ENCODE measurements at places on chromosomes 6 and 20.
A peak's percentile ranks its signal among the peaks of the same experiment; 100 is the strongest.

GRCh38 chr20:57618764-57619050 is 1.5 kb downstream of the ZBP1 start:
- DNase-seq, result no peak

DNA sequence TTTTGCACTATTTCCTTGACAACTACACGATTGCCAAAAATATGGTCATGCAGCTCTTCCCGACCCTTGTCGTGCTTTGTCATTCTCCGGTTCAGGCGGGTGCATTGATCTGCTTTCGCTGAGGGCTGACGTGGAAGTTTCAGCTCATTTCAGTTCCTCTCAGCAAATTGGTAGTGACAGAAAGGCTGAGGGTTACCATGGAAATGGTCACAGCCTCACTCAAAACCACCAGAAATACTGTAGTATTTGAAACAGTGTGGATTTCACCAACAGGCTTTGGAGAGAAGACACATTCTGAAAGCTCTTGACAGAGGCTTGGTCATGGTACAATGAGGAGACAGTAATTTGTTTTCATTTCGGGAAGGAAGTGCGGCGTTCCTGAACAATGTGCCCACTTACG is 99.7 kb upstream of the EXOC2 start:
- DNase-seq, result no peak

GRCh38 chr20:3222635-3223600 is 13.6 kb downstream of the ITPA start:
- DNase-seq, result no peak

DNA sequence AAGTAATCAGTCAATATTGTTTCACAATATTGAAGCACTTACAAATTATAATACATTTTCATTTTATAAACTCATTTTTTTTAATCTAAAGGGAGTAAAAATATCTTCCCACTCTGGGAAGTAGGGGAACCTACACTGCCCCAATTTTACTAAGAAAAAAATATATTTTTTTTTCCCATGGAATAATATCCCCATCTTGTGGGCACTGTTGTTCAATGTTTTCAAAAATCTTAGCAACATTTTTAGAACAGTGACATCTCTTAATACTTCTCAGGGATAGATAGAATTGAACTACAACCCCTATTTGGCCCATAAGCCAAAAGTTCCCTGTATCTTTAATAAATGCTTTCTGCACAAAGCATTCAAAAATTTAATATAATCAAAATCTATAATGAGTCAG is 42.9 kb downstream of the ARHGAP18 start:
- DNase-seq, result no peak

DNA sequence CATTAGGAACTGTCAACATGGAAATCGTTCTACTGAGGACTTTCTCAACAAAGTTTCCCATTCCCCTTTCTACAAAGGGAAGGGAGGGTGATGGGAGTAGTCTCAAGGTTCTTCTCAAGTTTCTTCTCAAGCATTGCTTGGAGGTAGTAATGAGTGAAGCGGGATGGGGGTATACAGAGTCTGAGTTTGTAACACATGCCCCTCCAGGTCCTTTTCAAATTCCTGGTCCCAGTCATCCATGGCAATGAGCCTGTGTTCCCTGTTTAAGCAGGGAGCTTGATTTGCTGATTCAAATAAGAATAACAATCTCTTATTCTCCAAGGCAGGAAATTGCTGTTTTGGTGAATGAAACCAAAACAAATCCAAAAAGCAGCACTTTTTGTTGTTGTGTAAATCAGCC is 45.5 kb downstream of the MYLK4 start:
- DNase-seq, result no peak

- no peak for DNase-seq
Measured at GRCh38 chr6:138238368-138238767, 20.1 kb upstream of the PBOV1 start.

GRCh38 chr6:11315743-11316437 is 83.4 kb upstream of the NEDD9 start:
- no peak for DNase-seq

- DNase-seq, result no peak
Measured at GRCh38 chr20:36569847-36570429, 3.5 kb upstream of the TGIF2 start.

DNA sequence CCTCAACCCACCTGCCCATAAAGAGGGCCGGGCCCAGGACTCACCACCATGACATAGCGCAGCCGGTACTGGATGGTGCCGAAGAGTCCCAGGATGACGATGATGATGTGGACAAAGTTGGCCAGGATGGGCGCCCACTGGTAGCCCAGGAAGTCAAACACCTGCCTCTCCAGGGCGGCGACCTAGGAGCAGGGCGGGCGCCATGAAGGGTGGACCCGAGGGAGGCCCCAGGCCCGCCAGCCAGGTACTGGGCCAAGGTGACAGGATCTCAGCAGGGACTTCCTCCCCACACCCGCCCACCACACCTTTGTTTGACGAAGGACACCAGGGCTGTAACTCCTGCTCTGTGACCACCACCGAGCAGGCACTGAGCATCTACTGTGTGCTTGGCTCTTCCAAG is 4.4 kb downstream of the NKAIN4 start:
- DNase-seq, result no peak

DNA sequence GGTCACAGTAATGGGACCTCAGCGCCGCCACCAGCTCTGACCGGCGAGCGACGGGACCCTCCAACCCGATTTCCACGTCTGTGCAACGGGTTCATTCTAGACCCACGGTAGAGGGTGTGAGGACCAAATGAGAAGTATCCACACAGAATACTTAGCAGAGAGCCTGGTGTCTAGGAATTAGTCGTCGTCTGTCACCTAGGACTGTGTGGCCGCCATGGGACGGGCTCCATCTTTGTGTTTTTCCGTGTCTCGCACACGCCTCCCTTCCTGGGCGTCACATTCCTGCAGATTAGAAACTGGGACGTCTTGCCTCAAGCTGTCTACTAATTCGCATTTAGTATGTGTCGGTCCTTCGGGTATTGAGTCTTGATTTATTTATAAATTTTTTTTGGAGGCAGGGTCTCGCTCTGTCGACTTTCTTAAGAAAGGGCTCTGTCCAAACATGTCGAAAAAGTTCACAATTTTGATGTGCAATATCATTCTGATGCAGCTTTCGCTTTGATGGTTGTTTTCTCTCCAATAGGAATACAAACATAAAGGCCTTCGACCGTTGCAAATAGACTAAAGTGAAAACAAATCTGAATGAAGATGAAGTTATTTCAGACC is 563 bp downstream of the MGME1 start:
- peak; percentile 48 for DNase-seq

DNA sequence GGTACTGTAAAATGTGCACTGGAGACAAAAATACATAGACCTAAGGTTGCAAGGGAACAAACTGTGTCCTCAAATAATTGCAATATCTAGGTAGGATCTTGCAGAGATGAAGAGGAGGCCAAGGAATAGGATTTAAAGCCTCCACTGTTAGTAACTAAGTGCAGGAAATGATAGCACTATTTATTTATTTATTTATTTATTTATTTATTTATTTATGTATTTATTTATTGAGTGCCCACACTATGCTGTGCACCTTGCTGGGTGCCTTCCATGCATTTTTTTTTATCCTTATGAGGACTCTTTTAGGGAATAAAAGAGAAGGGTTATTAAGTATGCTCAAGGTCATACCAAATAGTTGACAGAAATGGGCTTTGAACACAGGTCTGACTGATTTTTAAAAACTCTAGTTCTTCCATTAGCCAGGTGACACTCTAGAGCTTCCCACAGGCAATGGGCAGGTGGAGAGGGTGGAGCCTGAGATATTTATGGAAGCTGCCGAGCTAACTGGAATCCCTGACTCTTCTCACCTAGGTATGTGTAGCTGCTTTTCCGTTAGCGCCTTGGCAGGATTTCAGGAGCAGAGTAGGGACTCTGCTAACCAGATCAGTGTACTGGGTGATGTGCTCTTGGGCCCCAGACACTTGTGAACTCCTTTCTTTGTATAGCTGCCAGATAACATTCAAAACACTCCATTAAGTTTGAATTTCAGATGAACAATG is 12.8 kb upstream of the NUP153 start:
- DNase-seq, result no peak

DNA sequence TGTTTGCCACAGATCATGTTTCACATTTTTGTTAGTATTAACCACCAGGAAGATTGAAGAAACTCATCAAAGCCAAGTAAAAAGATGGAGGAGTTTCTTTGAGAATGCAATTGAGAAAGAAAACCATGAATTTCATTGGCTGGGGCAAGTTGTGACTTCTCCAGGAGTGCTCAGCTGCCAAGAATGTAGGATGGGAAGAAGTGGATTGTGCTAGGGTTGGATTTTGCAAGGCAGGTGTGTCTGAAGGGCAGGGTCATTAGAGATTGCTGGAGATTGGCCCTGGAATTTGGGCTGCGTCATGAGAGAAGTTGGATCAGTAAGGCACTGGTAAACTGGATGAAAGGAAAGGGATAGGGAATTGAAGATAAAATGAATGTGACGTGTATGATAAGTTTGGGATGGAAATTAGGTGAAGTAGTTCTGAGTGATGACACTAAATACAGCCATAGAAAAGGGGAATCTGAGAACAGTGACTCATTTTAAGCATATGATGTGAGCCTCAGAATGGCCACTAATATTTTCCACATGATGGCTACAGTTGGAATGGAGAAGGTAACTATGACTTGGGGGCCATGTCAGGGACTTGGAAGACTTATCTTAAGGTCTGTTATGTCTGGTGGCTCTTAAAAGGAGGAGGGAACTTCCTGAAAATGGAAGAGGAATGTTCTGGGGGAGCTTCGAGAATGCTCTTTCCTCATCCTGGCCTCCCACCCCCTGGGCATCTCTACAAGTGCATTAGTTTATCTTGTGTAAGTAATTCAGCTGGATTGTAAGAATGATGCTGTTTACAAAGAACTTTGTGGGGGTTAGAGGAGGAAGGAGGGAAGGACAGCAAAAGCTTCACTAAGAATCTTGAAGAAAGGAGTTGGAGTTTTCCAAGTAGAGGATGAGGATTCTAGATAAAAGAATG is 27.8 kb upstream of the ERVFRD-1 start:
- no peak for DNase-seq

GRCh38 chr6:46828939-46829338 is 35.8 kb downstream of the MEP1A start:
- DNase-seq, result no peak

- peak; percentile 3 for DNase-seq
Measured at GRCh38 chr6:138289739-138290138, 71.4 kb upstream of the PBOV1 start.

DNA sequence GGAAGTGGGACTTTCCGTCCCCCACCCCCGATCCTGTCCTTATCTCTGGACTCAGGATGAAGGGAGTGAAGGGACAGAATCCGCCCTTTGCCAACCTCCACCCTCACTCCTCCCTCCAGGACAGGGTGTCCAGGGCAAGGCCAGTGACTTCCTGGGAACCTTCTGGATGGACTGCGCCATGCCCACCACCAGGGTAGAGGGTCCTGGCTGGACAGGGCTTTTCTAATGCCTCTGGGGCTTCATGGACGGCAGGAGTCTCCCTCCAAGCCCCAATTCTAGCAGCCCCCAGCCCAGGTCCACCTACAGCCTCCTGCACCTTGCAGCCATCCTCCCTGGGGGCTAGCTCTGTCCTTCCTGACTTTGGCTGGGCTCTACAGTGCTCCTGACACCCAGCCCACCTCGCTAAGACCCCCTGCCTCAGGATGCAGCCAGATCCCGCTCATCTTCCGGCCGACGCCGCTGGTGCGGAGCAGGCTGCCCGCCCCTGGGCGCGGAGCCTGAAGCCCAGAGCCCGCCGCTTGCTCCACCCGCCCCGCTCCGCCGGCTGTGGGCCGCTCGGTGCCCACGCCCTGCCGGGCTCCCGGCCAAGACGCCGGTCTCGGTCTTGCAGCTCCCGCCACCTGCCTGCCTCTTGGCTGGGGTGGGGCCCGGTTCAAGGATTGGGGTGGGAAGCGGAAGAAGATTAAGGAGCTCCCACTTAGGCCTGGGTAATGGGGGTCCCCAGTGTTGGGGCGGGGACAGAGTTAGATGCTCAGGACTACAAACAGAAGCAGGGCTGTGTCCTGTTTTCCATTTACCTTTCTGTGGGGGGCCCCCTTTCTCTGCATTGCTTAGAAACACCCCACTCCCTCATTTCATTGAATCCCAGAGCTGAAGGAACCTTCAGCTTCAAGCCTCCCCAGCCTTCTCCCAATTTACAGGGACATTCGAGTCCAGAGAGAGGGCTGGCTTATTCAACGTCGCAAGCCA is 72.8 kb downstream of the MDGA1 start:
- no peak for DNase-seq

DNA sequence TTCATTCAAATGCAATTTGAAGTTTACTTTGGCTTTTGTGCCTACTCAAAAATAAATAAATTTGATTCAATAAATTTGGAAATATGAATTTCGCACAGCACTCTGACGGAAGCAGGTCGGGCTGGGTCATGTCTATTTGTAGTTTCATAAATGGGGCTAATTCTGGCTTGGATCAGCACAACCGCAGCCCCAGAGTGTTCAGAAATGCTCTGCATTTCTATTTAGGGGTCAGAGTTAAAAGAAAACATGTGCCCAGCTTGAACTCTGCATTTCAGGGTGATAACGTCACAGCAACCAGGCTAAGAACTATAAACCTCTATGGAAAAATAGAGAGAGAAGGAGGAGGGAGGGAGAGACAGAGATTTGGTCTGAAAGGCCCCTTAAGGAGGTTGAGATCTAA is 480.9 kb upstream of the NOX3 start:
- no peak for DNase-seq

DNA sequence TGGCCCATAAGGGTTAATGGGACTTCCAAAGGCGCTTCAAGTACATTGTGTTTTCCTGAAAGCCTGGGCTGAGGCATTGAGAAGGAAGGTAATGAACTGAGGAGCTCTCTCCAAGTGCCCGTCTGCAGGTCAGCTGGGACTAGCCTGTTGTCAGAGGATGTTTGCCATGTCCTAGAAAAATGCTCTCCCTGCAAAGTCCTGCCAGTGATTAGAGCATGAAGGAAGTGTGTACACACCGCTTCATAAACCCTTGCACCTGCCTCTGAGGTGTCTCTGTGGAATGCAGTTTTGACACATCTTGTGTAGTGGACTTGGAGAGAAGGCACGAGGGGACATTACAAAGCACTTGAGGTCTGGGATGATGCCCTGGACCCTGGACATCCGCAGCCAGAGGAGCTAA is 506.7 kb downstream of the KIF16B start:
- no peak for DNase-seq

GRCh38 chr6:106748547-106749207 is 119.3 kb downstream of the QRSL1 start:
- DNase-seq, result no peak

GRCh38 chr6:136401749-136402148 is 112.1 kb upstream of the BCLAF1 start:
- DNase-seq, result no peak

DNA sequence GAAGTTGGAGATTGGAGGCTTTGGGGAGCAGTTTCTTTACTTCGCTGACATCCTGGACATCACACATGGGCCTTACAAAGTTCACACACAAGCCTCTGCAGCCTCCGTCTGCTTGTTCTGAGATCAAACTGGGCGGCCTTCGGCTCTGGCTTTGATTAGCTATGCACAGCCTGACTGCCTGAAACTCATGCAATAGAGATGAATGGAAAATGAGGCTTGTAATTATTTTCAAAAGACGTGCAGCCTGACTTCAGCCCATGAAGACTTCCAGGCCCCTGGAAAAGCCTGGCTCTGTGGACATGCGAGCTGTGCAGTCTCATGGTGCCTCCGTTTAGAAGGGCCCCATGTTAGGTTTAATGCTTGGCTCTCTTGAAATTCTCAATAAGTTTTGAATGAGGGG is 480.5 kb upstream of the SULF2 start:
- DNase-seq, result no peak

- no peak for DNase-seq
Measured at GRCh38 chr6:17186925-17187324, 85.1 kb downstream of the STMND1 start.
